Pulmonary artery endothelial cell (primary cell): ENCODE measurements at places on chromosomes 11 and 22.

- DNase-seq: no peak
Observed at GRCh38 chr22:39349506-39349966, 255 bp upstream of the SYNGR1 start.

GRCh38 chr11:107116358-107116757 is 98.1 kb upstream of the GUCY1A2 start:
- no peak for DNase-seq

DNA sequence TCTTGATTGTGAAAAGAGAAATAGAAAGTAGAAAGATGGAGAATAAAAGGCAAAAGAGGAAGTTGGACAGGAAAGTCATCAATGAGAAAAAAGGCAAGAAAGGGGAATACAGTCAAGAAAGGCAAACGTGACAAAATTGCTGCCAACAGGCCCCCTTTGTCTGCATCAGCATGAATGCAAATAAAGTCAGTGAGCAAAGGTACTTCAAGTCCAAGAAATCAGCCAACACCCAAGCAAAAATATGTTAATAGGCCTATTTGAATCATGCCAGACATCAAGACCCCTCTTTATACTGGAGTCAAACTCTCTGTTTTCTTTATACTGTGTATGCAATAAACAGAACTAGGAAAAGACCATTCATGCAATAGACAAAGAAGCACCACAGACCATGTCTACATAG is 34.3 kb downstream of the GUCY1A2 start:
- no peak for DNase-seq

DNA sequence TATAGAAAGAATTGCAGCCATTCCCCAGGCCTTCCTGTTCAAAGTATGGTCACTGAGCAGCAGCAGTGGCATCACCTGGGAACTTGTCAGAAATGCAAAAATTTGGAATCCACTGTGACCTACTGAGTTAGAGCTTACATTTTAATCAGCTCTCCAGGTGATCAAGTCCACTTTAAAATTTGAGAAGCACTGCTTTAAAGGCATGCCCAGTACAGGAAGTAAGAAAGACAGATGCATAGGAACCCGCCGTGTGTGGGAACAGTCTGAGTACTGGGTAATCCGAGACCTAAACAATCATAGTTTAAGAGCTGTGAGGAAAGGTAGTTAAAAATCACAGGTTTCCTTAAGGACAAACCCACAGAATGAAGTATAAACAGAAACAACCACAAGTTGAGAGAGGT is 462.4 kb downstream of the RAB38 start:
- DNase-seq: no peak

GRCh38 chr11:44709281-44709562 is 17.5 kb upstream of the TSPAN18 start:
- no peak for DNase-seq

DNA sequence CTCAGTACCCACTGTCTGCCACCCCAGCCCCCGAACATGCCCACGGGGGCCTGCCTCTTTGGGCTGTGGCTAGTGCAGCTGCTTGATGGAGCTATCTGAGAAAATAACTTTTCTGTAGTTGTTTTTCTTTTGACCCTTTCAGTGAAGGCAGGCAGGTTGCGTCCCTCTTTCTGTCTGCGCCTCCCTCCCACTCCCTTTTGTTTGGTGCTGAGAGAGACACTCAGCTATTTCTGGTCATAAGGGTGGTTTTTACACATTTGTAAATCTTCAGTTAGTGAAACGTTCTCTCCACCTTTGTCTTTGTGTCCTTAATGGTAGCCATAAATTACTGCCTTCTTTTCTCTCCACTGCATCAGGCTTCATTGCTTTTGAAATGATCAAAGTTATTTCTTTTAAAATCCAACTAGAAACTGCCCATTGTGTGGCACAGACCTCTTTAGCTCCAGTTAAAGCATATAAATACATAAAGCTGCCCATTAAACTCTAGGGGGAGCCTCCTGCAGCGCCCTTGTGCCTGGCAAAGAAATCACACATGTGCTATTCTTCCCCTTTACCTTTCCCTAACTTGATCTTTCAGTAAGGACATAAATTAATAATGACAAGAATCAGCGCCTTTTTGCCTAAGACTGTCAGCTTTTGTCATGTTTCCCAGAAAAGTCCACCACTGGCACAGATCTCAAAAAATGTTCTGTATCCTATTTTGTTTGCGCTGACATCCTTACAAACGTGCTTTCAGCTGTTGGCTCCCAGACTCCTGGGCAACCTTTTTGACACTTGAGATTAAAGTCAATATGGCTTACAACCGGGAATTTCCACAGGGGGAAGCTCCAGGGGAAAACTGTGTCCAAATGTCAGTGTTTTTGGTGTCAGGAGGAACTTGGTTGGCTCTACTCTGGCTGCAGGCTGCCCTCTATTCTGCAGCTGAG is 1.7 kb upstream of the SCUBE2 start:
- no peak for DNase-seq

GRCh38 chr11:65357856-65358356 is 3.4 kb downstream of the TIGD3 start:
- DNase-seq: no peak

DNA sequence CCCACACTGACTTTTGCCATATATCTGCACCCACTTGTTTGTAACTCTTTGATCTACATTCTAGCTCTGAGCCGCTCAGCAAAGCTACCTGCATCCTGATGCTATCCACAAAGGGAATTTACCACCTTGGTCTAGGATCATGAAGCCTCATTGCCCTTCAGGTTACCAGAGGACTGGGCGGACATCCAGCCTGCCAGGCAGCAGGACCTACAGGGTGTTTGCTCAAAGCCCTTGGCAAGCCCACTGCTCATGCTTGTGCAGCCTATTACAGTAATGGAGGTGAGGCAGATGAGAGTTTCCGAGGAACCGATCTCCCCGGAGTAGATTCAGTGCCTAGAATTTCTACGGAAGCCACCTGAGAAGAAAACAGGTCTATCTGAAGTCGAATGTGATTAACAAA is 417.2 kb downstream of the OPCML start:
- no peak for DNase-seq

GRCh38 chr11:128470081-128470480 is 117.3 kb downstream of the ETS1 start:
- DNase-seq: no peak

GRCh38 chr11:77154381-77155081 is 26.5 kb downstream of the MYO7A start:
- no peak for DNase-seq

GRCh38 chr11:3859373-3859881 is 4.0 kb downstream of the STIM1 start:
- DNase-seq: no peak

DNA sequence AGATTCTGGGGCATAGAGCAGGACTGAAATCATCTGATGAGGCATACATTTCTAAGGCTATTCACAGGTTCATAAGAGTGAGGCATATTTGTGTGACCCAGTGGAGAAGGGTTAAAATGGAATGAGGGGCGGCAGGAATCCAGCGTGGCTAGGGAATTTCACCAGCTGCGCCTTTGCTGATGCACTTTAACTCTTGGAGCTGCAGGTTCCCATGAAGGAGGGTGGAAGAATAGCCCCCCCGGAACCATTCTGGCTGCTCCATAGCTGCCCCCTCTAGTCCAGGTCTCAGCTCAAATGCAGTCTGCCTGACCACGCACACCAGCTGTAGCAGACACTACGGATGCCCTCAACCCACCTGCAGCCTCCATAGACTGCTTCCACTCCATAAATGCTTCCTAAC is 31.5 kb downstream of the TENM4 start:
- no peak for DNase-seq

DNA sequence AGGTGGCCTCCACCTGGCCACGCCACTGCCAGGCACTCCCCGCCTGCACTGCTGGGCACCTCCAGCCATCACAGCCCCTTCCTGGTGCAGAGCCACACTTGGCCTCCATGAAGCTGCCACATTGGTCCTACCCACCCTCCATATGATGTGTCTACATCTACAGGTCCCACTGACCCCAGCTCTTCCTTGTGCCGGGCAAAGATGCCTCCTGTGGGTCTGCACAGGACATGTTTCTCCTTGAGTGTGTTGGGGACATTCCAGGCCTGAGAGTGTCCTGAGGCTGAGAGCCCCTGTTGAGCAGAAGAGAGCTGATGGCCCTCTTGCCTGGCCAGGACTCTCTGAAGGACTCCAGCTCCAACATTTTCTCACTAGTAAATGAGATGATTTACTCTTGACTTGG is 7.5 kb downstream of the THY1 start:
- no peak for DNase-seq

GRCh38 chr11:10770626-10771254 is 19.7 kb downstream of the CTR9 start:
- DNase-seq: no peak
